Erythroblast (primary cell): ENCODE measurements at places on chromosomes 5 and 9.

- DNase-seq, result no peak
Observed at GRCh38 chr9:71709384-71709783, 58.9 kb downstream of the CEMIP2 start.

DNA sequence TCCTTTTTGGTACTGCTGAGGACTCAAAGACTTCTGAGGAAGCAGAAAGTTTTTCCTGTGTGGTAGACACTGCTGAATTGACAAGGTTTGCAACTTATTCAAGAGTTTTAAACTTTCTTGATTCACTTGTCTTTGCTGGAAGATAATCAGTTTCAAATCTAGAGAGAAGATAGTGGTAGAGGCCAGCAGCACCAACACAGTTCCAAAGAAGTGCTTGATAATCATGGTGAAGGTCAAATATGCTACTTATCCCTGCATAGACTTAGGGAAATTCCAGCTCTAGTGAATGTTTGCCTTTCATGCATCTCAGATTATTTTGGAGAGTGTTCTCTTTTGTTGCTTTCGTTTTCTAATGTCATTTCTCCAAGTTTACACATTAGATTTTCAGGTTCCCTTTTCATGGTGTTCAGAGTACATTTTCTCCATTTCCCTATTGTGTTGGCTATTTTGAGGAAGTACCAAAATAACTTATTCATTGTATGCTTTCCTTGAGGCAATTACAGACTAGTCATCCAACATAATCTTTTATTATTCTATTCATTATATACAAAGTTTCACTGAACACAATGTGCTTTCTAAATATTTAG, 550 bp downstream of the IFNE start:
- DNase-seq, result no peak

GRCh38 chr5:79261897-79262296, 26.0 kb downstream of the JMY start:
- no peak for DNase-seq

DNA sequence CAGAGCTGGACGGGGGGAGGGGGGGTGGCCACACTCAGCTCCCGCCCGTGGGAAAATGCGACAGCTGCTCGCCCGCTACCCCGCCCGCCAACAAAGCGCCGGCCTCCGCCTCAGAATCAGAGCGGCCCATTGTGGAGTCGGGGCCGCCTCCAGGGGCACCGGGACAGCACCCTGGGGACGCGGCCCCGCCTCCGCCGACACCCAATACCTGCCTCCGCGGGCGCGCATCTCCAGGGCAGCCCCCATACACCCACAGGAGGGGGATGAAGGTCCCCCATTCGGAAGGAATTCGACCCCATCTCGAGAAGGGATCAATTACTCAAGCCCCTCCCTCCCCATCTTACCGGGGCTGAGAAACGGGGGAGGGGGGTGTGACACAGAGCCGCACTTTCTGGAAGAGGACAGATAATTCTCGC, 1.3 kb downstream of the NOTCH1 start:
- DNase-seq, result no peak

GRCh38 chr5:92890841-92891244, 690.2 kb downstream of the NR2F1-AS1 start:
- no peak for DNase-seq

DNA sequence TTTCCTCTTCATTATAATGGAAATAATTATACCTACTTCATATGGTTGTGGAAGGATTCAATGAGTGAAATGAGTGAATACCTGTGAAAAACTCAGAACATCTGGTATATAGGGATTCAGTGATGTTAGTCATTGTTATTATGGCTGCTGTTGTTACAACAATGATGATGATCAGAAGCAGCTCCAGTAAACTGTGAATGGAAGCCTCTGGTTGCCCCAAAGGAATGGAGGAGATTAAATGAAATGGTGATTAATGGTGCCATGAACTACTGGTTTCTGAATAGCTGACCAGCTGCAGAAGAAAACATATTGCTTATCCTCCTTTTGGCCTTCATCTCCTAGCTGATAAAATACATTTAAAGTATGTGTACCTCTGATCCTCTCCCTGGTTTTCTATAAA, 372.0 kb downstream of the ARHGEF28 start:
- no peak for DNase-seq

DNA sequence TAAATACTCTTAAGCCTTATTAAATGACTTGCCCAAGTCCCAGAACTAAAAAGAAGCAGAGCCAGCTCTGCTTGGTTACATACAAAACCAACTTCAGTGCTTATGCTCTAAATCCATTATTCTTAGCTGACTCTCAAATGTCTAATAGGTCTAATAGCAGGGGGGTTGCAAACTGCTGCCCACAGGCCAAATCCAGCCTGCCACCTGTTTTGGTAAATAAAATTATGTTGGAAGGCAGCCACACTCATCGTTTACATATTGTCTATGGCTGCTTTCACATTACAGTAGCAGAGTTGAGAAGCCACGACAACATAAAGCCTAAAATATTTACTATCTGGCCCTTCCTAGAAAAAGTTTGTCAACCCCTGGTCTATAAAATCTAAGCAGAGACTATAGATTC, 69.0 kb downstream of the KLHL3 start:
- no peak for DNase-seq

DNA sequence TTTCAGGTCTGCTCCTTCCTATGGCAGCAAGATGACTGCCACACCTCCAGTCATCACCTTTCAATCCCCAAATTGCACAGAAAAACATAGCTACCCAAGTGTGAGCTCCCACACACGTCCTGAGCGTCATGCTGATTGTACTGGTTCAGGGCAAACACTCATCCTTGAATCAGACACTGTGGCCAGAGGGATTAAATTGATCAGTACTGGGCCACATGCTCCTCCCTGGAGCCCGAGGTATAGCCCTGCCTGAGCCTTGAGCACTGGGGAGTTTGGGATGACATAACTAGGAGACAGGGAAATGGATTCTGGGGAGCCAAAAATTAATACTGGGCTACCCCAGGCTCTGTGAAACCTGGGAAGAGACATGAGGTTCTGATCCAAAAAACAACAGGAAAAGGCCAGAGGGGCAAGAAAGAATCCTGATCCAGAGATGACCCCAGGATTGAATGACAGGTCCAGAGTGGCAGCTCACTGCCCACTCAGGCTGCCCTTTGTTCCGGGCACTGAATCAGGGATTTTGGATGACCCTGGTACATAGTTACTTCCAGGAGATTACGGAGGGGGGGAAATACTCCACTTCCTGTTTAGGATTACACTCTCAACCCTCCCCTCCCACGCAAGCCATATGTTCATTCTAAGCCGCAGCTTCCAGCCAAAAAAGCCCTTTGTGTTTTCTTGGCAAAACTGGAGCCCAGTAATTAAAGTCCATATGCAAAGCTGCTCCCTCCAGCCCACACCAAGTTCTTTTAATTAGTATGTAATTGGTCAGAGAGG, 141.6 kb upstream of the SPRY4 start:
- DNase-seq, result no peak

DNA sequence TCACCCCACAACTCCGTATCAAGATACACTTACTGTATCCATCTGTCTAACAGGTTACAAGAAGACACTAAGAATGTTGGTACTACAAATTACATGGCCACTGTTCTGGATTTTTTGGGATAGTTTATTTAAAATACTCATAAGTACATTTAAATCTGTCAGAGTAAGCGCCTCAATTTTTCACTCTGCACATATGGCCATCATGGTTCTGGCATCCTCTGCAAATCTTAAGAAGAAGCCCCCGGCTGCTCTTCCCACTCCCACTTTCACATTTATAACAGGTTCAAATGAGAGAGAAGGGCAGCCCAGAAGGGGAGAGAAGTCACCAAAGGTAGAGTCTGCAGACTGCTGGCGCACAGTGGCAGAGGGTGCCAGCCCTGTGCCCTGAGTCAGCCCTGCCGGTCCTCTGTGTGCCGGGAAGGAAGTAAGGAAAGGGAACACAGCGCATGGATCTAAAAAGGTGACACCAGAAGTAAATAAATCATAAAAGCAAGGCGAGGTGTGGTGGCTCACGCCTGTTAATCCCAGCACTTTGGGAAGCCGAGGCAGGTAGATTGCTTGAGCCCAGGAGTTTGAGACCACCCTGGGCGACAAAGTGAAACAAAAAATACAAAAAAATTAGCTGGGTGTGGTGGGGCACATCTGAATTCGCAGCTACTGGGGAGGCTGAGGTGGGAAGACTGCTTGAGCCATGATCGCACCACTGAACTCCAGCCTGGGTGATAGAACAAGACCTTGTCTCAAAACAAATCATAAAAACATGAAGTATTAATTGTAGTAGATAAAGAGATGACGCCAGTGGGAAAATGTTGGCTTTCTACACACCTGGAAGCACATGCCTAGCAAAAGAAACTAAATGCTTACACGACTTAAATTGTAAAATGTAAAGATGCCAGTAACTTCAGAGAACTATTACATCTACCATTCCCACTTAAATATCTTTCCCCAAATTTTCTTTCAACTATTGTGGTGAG, 30.0 kb downstream of the RNF130 start:
- no peak for DNase-seq

GRCh38 chr9:71683598-71684235, 84.6 kb downstream of the CEMIP2 start:
- DNase-seq, result peak; percentile 9

- no peak for DNase-seq
Observed at GRCh38 chr9:84841931-84842330, 172.4 kb downstream of the NTRK2 start.

DNA sequence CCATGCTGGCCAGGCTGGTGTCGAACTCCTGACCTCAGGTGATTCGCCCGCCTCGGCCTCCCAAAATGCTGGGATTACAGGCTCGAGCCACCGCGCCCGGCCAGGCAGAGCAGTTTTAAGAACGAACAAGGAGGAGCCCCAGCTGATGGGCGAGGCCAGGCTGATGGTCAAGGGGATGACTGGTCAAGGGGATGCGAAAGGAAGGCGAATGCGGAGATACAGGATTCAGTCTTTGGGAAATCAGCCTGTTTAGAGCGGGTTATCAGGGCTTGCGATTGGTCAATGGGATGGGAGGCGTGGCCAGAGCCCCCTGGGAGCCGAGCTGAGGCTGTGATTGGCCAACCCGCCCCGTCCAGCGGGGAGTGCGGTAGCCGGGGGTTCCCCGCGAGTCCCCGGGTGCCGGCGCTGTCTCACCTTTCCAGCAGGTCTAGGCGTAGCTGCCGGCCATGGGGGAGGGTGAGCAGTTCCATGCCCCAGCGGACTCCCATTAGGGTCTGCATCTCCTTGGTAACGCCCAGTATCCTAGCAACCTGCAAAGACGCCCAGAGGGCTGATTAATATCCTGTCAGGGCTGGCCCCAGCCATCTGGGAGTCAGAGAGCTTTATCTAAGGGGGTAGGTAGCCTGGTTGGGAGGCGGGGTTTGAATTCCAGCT, 7.5 kb upstream of the TOR2A start:
- peak; percentile 54 for DNase-seq

- DNase-seq, result no peak
Observed at GRCh38 chr9:137311986-137312851, 10.1 kb upstream of the NRARP start.

- peak; percentile 64 for DNase-seq
Observed at GRCh38 chr9:129752900-129753729, at the start of gene PTGES. Gene PTGES, minus strand, starts transcription at chr9:129753042. Its CDS starts 30 bp downstream, at chr9:129753012.

GRCh38 chr5:15959370-15960164, 220.0 kb downstream of the MARCHF11 start:
- no peak for DNase-seq

DNA sequence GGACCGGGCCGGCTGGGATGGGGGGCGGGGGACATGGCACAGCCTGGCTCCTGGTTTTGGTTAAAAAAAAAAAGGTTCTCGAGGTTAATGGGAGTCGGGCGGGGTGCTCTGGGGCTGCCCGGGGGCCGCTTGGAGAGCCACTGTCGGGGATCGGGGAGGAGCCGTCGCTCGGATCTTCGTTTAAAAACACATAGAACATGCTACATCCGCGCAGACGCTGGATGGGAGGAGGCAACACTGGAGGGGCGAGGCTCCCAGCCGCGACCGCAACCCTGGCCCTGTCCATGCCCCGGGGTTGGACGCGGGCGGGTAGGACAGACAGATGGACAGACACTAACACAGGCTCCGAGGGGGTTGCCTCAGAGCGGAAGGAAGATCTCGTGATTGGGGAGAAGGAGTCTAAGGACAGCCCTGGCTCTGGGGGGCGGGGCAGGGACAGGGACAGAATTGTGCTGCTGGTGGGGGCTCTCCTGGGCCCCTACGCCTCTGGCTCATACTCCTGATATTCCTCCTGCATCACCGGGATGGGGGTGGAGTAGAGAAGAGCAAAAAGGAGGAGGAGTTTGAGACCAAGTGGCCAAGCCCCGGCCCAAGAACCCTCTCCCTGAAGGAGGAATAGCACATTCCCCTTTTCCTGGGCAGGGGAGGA, 9.9 kb downstream of the SNCB start:
- DNase-seq, result no peak

GRCh38 chr9:126127591-126127990, 199.0 kb upstream of the MVB12B start:
- DNase-seq, result no peak

GRCh38 chr5:59648038-59648831, 245.3 kb downstream of the PDE4D start:
- DNase-seq, result peak; percentile 12

DNA sequence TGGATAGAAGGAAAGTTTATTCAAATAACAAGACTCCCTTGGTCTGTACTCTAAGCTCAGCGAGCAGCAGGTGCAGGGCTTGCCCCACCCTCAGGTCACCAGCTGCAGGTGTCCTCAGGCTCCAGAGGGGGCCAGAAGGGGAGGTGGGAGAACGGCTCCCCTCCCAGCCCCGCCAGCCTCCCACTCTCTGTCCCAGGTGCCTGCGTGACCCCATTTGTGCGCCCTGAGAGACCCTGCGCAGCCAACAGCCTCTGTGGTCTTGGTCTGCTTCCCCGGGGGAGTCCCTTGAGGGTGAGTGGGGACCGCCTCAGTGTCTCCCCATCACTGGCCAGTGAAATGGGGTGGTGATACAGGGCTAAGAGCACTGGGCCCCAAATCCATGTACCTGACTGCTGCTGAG, 62.3 kb upstream of the STXBP1 start:
- DNase-seq, result no peak

DNA sequence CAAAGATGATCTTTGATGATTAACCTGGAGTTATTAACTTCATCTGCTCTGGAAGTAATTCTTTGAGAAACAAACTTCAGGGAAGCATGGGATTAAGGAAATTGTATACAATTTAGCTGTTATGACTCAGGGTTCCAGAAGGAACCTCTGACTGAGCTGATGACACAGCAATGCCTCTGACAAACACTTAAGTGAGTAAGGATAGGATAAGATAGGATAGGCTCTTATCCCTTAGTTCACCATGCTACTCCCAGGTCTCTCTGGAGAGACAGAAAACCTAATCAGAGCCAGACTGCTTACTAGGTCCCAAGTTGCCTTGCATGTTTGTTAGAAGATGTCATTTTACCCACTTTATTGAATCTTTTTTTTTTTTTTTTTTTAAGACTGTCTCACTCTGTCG, 12.6 kb upstream of the TMEM38B start:
- DNase-seq, result peak; percentile 12

DNA sequence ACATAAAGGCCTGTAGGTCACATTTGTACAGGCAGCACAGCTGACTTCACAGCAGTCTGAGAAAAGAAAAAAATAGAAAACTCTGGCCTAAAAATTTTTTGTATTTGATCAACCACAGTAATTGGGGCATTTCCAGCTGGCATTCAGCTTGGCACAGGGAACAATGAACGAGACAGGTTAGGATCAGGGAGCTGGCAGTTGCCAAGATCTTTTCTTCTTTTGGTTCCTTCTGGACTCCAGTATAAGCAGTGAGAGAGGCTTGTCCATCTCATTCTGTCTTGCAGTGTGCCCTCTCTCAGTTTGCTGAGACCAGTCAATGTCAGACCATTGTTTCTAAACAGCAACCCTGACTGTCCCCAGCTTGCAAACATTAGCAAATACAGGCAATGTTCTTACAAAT, 601.1 kb downstream of the TLR4 start:
- no peak for DNase-seq
